ENCODE measurements at places on chromosomes 1 and 21. TPM values are rescaled to one million over a fixed set of nuclear protein-coding genes. Genes with fewer than 3 reads are reported as not detected.

Gene WNT3A
- not detected for total RNA-seq

Gene HPCAL4
- not detected for total RNA-seq

Gene LMX1A
- total RNA-seq, result not detected

Gene NDUFS5
- total RNA-seq, result 86.2 TPM

Gene MYCL
- 20.5 TPM for total RNA-seq

Gene S100A16
- 138 TPM for total RNA-seq

Gene OR2M7
- not detected for total RNA-seq

Gene FCRL3
- 0.13 TPM for total RNA-seq

Gene OR2T11
- total RNA-seq, result not detected

Gene RPL22
- 45.4 TPM for total RNA-seq

Gene KCNJ15
- total RNA-seq, result 0.43 TPM

GRCh38 chr1:96334236-96334557 is 387.4 kb upstream of the PTBP2 start:
- peak overlapping the region; percentile 56 for H3K27ac ChIP-seq
- no peaks in the 10 kb centered on the region for H3K36me3 ChIP-seq
- DNase-seq, result no peak
- H3K27me3 ChIP-seq, result no peaks in the 10 kb centered on the region

GRCh38 chr1:106222403-106222802 is 834.1 kb upstream of the PRMT6 start:
- H3K4me1 ChIP-seq, result no peaks in the 10 kb centered on the region
- no peaks in the 10 kb centered on the region for H3K36me3 ChIP-seq
- H3K4me3 ChIP-seq, result no peak overlapping the region
- no peak overlapping the region for H3K27ac ChIP-seq

DNA sequence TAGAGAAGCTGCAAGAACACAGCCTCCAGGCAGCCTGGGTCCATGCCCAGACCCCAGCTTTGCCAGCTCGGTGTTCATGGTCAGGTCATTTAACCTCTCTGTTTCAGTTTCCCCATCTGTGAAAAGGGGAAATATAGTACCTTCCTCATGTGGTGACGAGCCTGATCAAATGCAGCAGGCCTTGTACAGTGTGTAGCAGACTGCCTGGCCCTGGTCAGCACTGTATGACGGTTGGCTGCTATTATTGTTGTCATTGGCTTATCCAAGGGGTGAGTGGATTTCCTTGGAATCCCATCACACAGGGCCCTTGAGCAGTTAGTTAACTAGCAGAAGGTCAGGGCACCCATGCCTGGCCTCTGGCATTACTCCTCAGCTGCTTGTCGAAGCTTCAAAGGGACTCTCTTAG is 6.6 kb upstream of the TMEM51 start:
- no peaks in the 10 kb centered on the region for H3K27me3 ChIP-seq
- H3K36me3 ChIP-seq, result no peaks in the 10 kb centered on the region
- no peak overlapping the region for H3K4me3 ChIP-seq
- no peaks in the 10 kb centered on the region for H3K4me1 ChIP-seq
- DNase-seq, result no peak

DNA sequence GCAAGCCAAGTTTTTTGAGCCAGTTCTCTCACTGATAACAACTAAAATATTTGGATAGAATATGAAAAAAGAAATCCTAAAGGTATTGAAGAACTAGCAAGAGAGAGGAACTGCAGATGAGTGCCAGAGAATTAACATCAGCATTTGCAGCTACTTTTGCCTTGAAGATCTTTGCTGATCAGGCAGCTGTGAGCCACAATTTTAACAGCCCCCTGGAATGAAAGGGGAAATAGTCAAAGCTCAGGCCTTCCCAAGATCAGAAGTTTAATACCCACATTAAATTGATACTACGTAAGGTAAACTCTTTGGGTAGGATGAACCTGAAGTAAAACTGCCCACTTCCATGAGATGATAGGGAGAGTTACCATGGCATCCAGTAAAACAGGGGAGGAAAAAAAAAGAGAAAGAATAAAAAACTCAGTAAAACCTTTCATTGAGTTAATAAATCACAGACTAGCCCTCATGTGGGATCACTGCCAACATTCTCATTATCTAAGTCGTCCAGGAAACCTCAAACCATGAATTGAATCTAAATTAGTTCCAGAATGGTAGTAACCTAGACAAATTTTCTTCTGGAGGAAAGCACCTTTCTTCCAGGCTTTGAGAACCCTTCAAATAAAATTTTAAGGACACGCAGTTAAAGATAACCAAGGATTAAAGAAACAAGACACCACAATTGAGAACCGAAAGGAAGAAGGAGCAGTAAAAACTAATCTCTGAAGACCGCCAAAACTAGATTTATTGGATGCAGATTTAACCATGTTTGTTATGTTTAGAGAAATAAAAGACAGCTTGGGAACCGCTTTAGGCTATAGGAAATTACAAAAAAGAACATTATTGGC is 28.3 kb downstream of the SCP2 start:
- DNase-seq, result no peak
- H3K4me3 ChIP-seq, result no peak overlapping the region
- H3K4me1 ChIP-seq, result peaks cover 19% of the 10 kb centered on the region
- no peaks in the 10 kb centered on the region for H3K36me3 ChIP-seq
- no peaks in the 10 kb centered on the region for H3K27me3 ChIP-seq

- no peaks in the 10 kb centered on the region for H3K36me3 ChIP-seq
- H3K27me3 ChIP-seq, result no peaks in the 10 kb centered on the region
- H3K4me3 ChIP-seq, result no peak overlapping the region
- H3K4me1 ChIP-seq, result no peaks in the 10 kb centered on the region
- H3K27ac ChIP-seq, result no peak overlapping the region
These were observed 146.4 kb downstream of the LRIG2 start for GRCh38 chr1:113219377-113219776.

- no peak overlapping the region for H3K27ac ChIP-seq
- no peaks in the 10 kb centered on the region for H3K27me3 ChIP-seq
- H3K4me3 ChIP-seq, result no peak overlapping the region
These were observed 49.5 kb upstream of the CD46 start for GRCh38 chr1:207702317-207702716.

DNA sequence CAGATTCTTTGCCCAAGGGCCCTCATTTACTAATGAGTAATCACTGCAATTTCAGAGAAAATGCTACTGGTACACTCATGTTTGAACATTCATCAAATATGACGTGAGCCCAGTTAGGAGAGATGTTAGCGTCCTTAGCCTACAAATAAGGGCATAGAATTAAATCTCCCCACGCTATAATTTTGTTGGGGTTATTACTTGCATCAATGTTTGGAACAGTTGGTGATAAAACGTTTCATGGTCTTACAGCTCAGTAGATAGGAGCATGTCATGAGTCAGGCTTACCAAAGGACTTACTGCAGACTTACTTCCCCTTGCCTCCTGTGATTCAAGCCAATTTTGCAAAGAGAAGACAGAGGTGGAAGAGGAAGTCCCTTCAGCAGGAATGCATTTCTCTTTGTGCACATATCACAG is 304.0 kb downstream of the KIF26B start:
- no peak overlapping the region for H3K27ac ChIP-seq
- H3K4me1 ChIP-seq, result no peaks in the 10 kb centered on the region
- H3K36me3 ChIP-seq, result no peaks in the 10 kb centered on the region

GRCh38 chr1:164446020-164446419 is 113.0 kb upstream of the PBX1 start:
- no peaks in the 10 kb centered on the region for H3K27me3 ChIP-seq
- H3K4me3 ChIP-seq, result no peak overlapping the region
- DNase-seq, result no peak
- H3K27ac ChIP-seq, result no peak overlapping the region

GRCh38 chr1:107122225-107122624 is 18.6 kb upstream of the NTNG1 start:
- H3K36me3 ChIP-seq, result no peaks in the 10 kb centered on the region
- DNase-seq, result no peak
- H3K27ac ChIP-seq, result no peak overlapping the region
- no peak overlapping the region for H3K4me3 ChIP-seq
- H3K27me3 ChIP-seq, result no peaks in the 10 kb centered on the region
- H3K4me1 ChIP-seq, result no peaks in the 10 kb centered on the region

- no peaks in the 10 kb centered on the region for H3K36me3 ChIP-seq
- no peak for DNase-seq
- no peaks in the 10 kb centered on the region for H3K27me3 ChIP-seq
- no peak overlapping the region for H3K4me3 ChIP-seq
- H3K4me1 ChIP-seq, result no peaks in the 10 kb centered on the region
- no peak overlapping the region for H3K27ac ChIP-seq
These were observed 89.0 kb upstream of the CHODL start for GRCh38 chr21:18155508-18156193.

DNA sequence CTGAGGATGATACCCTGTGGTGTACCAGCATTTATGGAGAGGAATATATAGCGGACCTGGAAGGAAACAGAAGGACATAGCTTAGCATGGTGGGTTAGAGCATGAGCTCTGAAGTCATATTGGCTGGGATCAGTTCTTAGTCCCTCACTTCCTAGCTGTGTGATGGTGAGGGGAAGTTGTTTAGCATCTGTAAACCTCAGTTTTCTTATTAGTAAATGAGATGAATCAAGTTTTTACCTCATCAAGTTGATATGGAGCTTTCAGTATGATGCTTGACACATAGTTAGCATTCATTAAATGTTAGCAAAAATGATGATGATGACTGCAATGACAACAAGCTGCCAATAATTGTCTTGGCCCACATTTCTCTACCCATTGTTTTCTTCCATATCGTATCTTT is 84.8 kb downstream of the NEK7 start:
- no peak overlapping the region for H3K27ac ChIP-seq
- H3K36me3 ChIP-seq, result no peaks in the 10 kb centered on the region
- no peak for DNase-seq
- H3K27me3 ChIP-seq, result no peaks in the 10 kb centered on the region
- no peak overlapping the region for H3K4me3 ChIP-seq

DNA sequence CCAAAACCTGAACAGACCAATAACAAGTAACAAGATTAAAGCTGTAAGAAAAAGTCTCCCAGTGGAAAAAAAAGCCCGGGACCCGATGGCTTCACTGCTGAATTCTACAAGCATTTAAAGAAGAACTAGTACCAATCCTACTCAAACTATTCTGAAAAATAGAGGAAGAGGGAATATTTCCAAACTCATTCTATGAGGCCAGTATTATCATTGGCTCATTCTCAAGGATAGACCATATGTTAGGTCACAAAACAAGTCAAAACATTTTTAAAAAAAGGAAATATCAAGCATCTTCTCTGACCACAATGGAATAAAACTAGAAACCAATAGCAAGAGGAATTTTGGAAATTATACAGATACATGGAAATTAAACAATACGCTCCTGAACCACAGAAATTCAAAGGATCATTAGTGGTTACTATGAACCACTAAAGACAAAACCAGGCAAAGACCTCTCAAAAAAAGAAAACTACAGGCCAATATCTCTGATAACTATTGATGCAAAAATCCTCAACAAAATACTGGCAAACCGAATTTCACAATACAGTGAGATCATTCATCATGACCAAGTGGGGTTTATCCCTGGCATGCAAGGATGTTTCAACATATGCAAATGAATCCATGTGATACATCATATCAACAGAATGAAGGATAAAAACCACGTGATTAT is 13.9 kb upstream of the IL20 start:
- no peaks in the 10 kb centered on the region for H3K4me1 ChIP-seq
- H3K4me3 ChIP-seq, result no peak overlapping the region
- H3K27ac ChIP-seq, result no peak overlapping the region
- no peaks in the 10 kb centered on the region for H3K36me3 ChIP-seq
- H3K27me3 ChIP-seq, result no peaks in the 10 kb centered on the region

- no peaks in the 10 kb centered on the region for H3K4me1 ChIP-seq
- H3K27me3 ChIP-seq, result no peaks in the 10 kb centered on the region
- no peaks in the 10 kb centered on the region for H3K36me3 ChIP-seq
- no peak for DNase-seq
- no peak overlapping the region for H3K27ac ChIP-seq
These were observed 426.5 kb upstream of the NFIA start for GRCh38 chr1:60655679-60656355.

DNA sequence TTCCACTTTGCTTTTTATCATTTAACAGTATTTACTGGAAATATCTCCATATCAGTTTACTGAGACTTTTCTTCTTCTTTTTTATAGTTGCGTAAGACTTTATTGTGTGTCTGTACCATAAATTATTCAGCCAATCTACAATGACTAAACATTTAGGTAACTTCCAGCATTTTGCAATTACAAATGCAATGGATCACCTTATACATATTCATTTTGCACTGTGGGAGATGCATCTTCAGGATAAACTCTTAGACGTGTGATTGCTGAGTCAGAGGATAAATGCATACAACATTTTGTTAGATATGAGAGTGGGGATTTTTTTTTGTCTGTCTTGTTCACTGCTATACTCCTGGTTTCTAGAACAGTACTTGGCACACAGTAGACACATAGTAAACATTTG is 95.7 kb upstream of the GCLM start:
- H3K4me1 ChIP-seq, result no peaks in the 10 kb centered on the region
- H3K27me3 ChIP-seq, result no peaks in the 10 kb centered on the region
- no peak overlapping the region for H3K27ac ChIP-seq

GRCh38 chr1:59453297-59453968 is 156.5 kb downstream of the FGGY start:
- H3K27me3 ChIP-seq, result no peaks in the 10 kb centered on the region
- H3K36me3 ChIP-seq, result no peaks in the 10 kb centered on the region
- no peak for DNase-seq
- H3K27ac ChIP-seq, result no peak overlapping the region

DNA sequence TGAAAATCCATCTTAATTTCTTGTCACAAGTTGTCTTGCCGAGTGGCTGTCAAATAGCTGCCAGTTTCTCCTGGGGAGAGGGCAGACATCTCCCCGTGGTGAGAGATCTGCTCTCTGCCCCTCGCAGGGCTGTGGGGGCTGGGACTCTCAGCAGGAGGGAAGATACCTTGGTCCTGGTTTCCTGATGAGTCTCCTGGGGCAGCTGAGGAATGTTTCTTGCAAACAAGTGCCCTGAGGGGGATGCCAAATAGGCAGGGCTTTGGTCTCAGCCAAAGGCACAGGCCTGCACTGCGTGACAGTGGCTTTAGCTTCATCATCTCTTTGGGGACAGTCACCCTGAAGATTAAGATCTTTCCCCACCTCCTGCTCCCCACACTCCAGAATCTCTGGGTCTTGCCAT is 40.9 kb downstream of the SYT6 start:
- DNase-seq, result no peak
- no peaks in the 10 kb centered on the region for H3K4me1 ChIP-seq
- H3K27ac ChIP-seq, result no peak overlapping the region
- no peaks in the 10 kb centered on the region for H3K27me3 ChIP-seq

DNA sequence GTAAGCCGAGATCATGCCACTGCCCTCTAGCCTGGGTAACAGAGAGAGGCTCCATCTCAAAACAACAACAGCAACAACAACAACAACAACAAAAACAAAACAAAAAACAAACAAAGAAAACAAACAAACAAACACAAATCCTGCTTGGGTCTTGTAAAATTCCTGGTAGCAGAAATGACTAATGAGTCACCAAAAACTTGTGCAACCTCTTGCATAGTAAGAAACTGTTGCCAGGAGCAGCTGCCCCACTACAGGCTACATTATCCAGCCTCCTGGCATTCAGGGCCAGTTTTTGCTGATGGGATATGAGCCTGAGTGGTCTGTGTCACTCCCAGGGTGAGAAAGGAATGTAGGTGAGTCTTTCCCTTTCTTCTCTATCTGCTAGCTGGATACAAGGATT is 245.4 kb downstream of the TNR start:
- no peak overlapping the region for H3K4me3 ChIP-seq
- no peaks in the 10 kb centered on the region for H3K27me3 ChIP-seq
- H3K4me1 ChIP-seq, result no peaks in the 10 kb centered on the region
